ENCODE measurements at places on chromosomes 12 and 14.

DNA sequence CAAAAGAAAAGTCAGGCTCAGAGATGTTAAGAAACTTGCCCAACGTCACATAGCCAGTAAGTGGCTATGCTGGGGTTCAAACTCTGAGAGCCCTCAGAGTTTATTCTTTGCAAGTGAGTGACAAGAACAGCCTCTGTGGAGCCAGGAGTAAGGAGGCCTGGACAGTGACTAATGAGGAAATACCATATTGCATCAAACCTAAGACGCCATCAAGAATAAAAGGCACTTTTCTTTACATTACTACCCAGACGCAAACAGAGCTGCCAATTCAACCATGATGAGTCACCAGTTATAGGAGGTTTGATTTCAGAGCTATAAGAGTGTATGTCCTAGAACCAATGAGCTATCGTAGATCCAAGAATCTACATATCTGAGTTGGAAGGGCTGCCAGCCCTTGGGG lies 9.4 kb downstream of the TNFRSF1A start:
- no peak for DNase-seq

DNA sequence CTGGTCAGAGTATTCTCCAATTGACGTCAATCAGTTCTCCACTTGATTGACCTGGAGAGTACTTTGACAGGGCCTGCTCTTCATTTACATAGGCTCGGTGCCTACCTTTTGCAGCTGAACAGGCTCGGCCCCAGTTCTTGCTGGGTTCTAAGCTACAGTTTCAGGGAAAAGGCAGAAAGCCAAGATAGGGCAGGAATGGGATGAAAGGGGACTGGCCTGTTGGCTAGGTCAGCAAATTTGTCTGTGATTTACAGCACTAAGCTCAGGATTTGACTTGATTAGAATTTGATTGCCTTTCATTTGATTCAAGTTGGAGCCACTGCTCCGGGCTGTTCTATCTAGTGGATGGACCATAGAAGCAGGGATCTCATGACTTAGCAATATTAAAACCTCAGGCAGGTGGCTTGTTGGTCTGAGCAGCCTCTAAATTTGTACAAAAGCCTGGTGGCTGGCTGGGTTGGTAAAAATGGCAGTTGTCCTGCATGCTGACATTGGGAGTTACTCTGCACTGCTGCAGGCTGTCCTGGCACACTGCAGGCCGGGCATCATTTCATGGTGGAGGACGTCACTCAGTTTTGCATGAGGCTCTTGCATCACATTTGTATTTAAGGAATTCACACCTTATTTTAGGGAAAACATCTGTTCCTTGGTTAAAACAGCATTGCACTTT lies 71.8 kb downstream of the BICD1 start:
- peak; percentile 68 for DNase-seq

DNA sequence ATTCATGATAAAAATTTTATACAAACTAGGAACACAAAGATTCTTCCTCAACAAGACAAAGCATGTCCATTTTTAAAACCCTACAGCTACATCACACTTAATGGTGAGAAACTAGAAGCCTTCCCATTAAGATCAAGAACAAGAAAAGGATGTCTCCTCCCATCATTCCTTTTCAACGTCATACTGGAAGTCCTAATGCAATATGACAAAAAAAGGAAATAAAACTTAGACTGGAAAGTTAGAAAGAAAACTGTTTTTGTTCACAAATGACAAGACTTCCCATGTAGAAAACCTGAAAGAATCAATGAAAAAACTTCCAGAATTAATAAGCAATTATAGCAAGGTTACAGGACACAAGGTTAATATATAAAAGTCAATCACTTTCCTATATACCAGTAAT lies 82.5 kb downstream of the NUMB start:
- no peak for DNase-seq

GRCh38 chr12:104976703-104977102 lies 9.4 kb upstream of the NOPCHAP1 start:
- DNase-seq = peak; percentile 49

GRCh38 chr12:10559244-10559643 lies 53.6 kb downstream of the EIF2S3B start:
- DNase-seq = no peak
